ENCODE measurements at places on chromosomes 3 and 15.

GRCh38 chr15:41078125-41078524 lies 38.0 kb downstream of the INO80 start:
- no peak for DNase-seq

DNA sequence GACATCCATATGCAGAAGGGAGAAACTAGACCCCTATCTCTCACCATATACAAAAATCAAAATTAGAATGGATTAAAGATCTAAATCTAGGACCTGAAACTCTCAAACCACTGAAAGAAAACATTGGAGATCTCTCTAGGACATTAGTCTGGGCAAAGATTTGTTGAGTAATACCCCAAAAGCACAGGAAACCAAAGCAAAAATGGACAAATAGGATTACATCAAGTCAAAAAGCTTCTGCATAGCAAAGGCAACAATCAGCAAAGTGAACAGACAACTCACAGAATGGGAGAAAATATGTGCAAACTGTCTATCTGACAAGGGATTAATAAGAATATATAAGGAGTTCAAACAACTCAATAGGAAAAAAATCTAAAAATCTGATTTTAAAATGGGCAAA lies 54.8 kb downstream of the MYO9A start:
- DNase-seq: no peak

- no peak for DNase-seq
Measured at GRCh38 chr3:47440131-47440530, 35.6 kb downstream of the SCAP start.

DNA sequence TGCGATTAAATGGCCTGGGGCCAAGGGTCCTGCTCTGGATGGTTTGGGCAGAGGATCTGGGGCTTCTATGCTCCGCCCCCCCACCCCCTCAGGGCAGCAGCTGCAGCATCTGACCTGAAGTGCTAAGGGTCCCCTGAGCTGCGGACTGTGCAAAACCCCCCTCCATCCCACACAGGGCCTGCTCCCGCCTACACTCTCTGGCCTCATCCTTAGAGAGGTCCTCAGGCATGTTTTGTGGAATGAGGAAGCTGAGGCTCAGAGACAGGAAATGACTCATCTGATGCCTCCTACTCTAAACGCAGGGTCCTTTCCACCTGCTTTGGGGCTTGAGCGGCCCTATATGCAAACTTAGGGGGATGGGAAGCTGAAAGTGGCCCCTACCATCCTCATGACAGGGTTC lies 59.5 kb upstream of the CTSH start:
- DNase-seq: peak; percentile 60

- no peak for DNase-seq
Measured at GRCh38 chr3:84692261-84692660, 266.5 kb upstream of the CADM2 start.

DNA sequence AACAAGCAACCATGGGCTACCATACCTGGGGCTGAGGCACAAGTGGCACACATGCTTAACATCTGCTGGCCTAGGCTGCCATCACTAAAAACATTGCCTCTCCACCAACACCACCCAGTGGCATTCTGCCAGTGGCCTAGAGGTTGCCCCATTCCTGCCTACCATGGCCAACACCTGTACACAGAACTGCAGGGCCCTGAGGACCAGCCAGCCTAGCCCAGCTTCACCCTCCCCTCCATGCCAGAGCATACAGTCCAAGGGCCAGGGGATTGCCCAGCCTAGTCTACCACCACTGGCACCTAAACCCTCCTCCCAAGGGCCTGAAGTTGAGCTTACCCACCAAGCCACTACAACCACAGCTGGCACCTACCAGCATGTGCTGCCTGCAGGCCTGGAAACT lies 35.3 kb downstream of the NEK10 start:
- no peak for DNase-seq

- DNase-seq: no peak
Measured at GRCh38 chr3:141972399-141972798, 96.0 kb downstream of the ATP1B3 start.

GRCh38 chr3:36596419-36596818 lies 167.9 kb downstream of the DCLK3 start:
- no peak for DNase-seq

DNA sequence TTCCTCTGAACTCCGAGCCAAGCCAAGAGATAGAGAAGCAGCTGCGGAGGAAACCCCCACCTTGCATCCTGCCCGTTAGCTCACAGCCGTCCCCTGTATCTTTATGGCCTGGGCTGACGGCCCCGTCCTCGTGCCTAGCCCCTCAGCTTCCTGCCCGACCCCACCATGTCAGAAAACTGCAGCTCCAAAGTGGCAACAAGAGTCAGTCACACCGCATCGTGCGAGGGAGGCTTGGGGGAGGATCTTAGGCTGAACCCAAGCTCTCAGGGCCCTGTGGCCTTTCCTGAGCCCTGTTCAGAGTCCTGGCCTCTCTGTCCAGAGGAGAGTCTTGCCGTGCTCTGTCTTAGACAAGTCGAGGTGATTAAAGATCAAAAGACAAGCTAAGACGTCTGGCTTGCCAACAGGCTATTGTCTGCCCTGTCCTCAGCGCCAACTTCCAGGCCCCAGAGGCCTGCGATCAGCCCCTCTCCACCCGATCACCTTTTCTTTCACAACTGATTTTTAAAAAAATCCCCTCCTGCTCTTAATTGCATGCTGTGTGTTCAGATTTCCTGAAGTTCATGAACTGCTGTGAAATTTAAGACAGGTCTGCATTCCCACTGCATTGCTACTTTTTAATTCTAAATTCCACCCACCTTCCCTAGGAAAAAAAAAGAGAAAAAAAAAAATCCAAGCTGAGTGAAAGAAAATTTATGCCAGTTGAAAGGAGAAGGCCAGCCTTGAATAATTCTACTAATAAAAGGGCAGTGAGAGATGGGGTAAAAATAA lies 89.7 kb upstream of the WNT5A start:
- DNase-seq: no peak

- DNase-seq: no peak
Measured at GRCh38 chr3:66394753-66395249, 106.0 kb downstream of the LRIG1 start.

GRCh38 chr15:86444527-86444926 lies 364.9 kb downstream of the AGBL1 start:
- no peak for DNase-seq

DNA sequence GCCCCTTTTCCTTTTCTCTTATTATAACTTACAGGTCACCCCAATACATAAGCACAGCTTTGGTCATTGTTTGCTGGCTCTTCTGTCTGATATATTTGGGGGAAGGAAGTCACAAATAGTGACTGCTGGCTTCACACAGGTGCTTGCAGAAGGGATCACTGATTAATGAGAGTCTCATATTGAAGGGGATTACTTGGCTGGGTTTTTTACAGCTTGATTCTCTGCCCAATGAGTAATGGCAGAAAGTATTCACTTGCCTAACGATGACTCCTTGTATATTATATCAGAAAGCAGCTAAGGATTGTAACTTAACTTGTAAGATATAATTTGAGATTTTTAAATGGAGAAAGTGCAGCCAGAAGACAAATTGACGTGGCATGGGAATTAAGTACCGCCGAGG lies 119.3 kb upstream of the PFN2 start:
- DNase-seq: no peak

- no peak for DNase-seq
Measured at GRCh38 chr3:32453346-32453745, 49.3 kb downstream of the CMTM6 start.

- DNase-seq: no peak
Measured at GRCh38 chr3:61613666-61614065, 52.3 kb downstream of the PTPRG start.

Data from GF-D8 (cell line).